ENCODE measurements at places on chromosomes 3 and 15.

DNA sequence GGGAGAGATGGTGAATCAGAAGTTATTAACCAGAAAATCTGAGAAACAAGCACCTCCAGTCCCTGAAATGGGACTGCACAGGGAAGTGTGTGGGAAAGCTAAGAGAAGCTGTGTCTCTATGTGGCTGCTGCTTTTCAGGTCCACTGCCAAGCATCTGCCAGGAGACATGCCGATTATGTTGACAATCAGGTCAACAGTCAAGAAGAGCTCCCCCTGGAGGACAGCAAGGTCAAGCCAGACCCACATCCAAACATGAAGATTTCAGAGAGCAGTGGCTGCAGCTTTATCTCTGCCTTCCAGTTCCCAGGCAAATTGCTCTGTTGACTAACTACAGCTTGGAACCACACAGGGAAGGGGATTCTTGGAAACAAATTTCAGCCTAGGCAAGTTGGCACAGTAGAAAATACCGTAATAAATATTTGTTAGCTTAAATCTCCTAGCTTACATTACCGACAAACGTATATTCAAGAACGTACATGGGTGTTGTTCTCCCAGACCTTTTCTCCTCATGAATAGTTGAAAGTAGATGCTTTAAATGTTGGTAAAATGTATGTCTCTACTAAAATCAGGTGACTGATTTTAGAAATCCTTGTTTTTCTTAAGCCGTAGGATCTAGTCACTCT lies 394.5 kb upstream of the RARB start:
- peak; percentile 45 for DNase-seq

DNA sequence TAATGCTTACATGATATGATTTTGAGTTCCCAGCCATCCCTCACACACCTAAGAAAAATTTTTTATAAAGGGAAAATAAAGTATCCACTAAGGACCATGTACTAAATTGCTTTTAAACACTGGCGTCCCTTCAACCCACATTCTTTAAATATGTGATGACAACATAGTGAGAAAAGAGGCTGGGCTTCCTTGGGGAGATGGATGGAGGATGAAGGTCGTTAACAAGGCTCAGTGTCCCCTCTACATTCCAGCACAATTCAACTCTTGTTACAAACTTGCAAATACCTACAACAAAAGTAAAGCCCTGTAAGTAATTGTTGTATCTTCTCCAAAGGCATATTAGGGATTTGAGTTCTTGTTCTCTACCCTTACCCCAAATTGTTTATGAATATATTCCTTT lies 87.2 kb upstream of the SLC4A7 start:
- DNase-seq: no peak

DNA sequence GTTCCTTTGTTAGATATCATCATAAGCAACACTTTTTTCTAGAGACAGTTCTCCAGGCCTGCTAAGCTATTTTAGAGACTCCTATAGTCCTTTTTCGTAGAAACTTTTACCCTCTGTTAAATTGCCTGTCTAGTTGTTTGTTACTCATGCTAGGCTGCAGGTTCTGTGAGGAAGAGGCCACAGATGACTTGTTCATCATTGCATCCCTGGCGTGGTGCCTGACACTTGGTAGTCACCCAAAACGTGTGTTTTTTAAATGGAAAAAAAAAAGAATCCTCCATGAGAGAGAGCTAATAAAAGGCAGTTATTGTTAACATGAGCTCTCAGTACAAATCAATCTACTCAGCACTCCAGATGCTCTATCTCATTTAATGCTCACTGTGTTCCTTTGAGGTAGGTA lies 35.1 kb downstream of the CCDC54 start:
- DNase-seq: no peak

GRCh38 chr3:182124716-182125115 lies 413.0 kb downstream of the SOX2 start:
- no peak for DNase-seq

GRCh38 chr3:138776961-138777360 lies 57.8 kb downstream of the PIK3CB start:
- DNase-seq: no peak

DNA sequence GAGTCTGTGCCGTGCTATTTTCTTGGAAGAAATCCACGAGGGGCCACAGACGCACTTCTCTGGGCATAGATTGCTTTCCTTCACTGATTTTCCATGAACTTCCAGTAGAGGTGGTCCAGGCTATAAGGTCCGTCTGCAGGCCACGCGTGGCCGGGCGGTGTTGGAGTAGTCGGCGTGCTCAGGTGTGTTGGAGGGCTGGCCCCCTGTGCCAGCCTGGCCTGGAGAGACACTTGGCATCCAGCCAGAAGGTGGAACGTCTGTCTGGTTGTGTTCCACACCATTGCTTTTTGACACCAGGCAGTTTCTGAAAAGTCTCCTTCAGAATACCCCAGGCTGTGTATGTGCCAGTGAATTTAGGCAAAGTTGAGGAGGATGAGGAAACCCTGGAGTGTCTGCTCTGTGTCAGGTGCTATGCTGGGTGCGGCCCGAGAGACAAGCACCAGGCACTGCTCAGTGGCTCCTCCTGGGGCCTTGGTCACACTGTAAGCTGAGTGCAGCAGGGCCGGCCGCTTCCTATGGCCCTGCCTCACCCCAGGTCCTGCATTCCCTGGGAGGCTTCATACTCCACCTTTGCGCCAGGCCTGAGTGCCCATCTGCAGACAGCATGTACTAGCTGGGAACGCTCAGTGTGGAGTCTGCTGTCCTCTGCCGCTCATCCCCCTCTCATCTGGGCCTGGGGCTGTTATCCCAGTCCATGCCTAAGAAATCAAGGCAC lies 52.1 kb upstream of the TAMM41 start:
- DNase-seq: no peak

GRCh38 chr15:74228723-74229081 lies 7.4 kb upstream of the CCDC33 start:
- DNase-seq: no peak

GRCh38 chr3:186879781-186880180 lies 37.3 kb downstream of the ADIPOQ start:
- DNase-seq: no peak

DNA sequence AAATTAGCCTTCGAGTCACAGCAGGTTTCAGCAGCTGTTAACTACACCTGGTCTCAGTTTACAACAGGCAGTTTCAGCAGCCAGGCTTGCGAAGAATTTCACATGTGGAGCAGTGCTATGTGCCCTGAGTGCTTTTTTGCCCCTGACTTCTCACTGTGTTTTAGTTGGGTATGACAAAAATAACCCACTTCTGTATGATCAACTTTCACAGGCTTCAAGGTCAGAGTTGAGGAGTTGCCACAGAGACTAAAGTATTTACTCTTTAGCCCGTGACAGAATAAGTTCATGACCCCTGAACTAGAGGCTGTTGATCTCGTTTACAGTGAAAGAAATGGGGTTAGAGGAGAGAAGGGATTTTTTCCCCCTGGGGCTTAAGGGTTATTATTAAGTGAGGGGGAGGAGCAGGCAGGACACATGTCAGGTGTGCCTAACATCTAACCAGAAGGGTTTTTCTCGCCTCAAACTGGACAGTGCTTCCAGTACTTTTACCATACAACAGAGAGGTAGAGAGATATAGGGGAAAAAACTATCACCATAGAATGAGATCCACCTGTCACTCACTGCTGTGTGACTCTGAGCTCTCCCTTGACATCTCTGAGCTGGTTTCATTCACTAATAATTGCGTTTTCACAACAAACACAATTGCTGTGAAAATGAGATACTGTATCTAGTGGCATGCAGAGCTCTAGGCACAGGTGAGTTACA lies 14.0 kb upstream of the TOPBP1 start:
- no peak for DNase-seq

GRCh38 chr15:52789008-52789600 lies 1.0 kb downstream of the ONECUT1 start:
- no peak for DNase-seq

GRCh38 chr3:102068327-102068726 lies 219.0 kb downstream of the NFKBIZ start:
- no peak for DNase-seq

DNA sequence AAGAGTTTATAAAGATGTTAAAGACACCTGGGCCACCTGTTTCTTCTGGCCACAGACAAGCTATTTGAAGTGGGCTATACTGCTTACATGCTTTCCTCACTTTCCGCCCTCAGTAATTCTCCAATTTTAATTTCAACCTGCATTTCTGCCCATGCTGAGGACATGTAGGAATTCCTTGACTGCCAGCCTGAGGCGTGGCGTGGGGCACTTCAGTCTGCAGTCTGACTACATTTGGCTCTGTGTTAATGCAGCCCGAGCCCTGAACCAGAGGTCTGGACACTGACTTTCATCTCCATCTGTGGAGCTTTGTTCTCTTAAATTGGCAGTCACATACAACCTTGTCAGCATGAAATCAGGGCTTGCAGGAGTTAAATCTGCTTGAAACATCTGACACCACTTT lies 8.5 kb downstream of the UQCC5 start:
- no peak for DNase-seq

DNA sequence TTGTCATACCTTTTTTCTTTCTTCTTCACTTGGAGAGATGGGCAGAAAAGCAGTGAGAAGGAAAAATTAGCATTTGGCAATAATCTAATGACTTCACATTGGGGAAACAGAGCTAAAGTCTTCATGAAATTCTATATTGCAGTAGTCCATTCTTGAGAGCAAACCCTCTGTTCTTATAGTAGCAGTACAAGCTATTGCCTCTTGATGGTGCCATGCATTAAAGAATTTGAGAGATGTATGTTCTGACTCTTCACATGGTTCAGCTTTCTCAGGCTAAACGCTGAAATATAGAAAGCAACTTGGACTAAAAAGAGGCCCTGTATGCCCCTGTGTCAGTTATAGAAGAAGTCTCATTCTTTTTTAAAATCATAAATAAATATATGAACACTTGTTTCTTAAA lies 36.0 kb downstream of the PHLDB2 start:
- no peak for DNase-seq

DNA sequence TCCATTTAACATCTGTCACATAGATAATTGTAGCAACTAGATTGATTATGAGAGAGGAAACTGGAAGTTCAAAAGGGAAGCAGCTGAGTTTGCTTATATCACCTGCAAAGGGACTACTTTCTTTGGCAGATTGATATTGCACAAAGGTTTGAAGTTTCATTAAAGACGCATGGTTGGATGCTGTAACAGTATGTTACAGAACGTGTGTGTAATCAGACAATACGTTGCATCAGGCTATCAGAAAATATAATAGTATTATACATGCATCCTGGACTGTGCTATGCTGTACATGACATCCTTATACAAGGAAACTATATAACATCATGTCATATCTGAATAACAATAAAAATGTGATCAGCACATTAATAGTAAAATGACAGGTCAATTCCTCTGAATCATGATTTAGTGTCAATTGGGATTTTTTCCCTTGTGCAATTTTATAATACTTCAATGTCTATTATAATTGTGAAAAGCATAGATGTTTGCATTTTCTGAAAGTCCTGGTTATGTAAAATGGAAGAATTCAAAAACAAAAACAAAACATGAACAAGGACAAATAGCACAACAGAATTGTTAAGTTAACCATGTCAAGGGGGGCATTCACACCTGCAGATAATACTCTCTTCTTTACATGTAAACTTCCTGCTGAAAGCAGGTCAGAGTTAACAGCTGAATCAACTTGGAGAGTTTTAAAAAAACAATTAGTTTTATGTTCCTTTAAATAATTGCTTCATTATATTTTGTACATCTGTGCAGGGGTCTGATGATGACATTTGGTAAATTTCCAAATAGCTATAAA lies 283.2 kb upstream of the KCNH8 start:
- no peak for DNase-seq

- peak; percentile 8 for DNase-seq
Measured at GRCh38 chr3:1987980-1988379, 110.7 kb upstream of the CNTN4 start.

DNA sequence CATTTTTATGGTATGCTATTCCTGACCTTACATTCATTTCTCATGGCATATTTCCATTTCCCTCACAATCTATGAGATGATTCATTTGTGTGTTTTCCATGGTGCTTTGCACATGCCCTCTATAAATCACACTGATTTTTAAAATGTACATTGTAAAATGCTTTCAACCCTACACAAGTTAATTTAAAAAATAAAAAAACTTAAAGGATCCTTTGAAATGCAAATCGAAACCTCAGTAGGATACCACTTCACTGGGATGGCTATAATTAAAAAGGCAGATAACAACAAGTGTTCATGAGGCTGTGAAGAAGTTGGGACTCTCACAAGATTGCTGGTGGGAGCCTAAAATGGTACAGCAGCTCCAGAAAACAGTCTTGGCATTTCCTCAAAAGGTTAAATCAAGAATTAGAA lies 83.5 kb downstream of the FMN1 start:
- DNase-seq: no peak

- no peak for DNase-seq
Measured at GRCh38 chr15:27182561-27183110, 211.7 kb downstream of the GABRG3 start.

DNA sequence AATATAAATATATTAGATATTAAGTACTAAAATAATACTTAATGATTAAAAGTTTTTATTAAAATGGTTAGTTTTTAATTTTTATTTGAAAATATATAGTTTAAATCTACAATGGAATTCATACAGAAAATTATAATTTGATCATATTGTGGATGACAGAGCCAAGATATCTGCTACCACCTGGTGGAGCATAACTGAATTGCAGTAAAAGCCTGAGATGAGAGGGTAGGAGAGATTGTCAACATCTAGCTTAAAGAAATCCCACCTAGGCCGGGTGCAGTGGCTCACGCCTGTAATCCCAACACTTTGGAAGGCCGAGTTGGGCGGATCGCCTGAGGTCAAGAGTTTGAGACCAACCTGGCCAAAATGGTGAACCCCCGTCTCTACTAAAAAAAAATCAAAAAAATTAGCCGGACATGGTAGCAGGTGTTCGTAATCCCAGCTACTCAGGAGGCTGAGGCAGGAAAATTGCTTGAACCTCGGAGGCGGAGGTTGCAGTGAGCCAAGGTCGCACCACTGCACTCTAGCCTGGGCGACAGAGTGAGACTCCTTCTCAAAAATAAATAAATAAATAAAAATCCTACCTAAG lies 25.1 kb upstream of the CSTA start:
- DNase-seq: no peak

DNA sequence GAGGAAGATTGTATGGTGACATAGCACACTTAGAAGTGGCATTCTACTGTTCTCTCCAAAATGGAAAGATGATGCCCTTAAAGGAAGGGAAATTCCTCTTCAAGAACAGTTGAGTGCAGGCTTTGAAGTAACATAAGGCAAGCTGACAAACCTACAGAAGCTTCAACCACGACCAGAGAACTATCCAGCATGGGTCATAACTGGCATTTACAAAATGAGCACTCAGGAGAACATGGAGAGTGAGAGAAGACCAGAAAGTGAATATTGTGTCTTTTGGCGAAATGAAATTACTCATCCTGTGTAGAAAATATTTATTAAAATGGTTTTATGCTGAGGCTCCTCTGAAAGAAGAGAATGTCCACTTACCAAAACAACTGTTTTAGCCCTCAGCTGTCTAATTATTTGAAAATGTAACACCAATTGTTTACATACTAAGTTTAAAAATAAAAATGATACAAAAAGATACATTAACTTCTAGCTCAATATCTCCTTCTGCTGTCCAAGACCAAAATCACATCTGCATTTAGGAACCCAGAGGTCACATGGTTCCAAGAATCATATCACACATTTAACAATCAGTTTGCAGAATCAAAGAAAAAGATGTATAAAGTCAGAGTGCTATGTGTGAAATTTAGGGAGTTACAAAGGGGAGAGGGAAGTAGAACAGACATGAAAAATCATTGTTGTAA lies 216.9 kb downstream of the ATP8B4 start:
- DNase-seq: no peak

- DNase-seq: no peak
Measured at GRCh38 chr15:50123861-50124557, 5.0 kb upstream of the ATP8B4 start.
